ENCODE measurements at places on chromosomes 4 and X.

GRCh38 chrX:110044346-110045249 lies 41.7 kb downstream of the TMEM164 start:
- DNase-seq: no peak

- DNase-seq: no peak
Observed at GRCh38 chrX:27706526-27706925, 101.3 kb upstream of the MAGEB10 start.

- no peak for DNase-seq
Observed at GRCh38 chr4:25524663-25525062, 131.0 kb upstream of the SLC34A2 start.

DNA sequence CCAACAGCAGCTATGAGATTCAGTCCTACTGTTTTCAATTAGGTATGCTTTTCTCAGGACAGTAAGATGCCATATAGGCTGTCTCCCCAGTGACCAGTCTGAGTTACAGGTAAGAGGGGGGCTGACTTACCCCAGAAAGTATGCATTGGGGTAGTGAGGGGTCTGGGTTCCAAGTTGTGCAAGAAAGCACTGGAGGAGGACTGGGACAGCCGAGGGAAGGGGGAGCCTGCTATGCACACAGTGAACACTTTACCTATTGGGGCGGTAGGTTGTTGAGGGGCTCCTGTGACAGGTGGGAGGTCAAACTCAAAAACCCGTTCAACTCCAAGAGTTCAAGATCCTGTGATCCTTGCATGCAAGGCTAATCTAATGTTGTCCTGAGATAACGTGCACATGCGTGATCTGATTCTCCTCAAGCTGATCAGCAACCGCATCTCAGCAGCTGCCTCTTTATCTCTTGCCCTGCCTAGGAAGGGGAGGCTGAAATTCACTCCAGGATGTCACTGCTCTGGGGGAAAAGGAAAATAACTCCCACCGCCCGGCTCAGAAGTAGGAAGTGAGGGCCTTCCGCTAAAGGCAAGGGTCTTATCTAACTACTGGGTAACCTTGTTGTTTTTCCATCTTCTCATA lies 108.8 kb upstream of the KIT start:
- DNase-seq: no peak

DNA sequence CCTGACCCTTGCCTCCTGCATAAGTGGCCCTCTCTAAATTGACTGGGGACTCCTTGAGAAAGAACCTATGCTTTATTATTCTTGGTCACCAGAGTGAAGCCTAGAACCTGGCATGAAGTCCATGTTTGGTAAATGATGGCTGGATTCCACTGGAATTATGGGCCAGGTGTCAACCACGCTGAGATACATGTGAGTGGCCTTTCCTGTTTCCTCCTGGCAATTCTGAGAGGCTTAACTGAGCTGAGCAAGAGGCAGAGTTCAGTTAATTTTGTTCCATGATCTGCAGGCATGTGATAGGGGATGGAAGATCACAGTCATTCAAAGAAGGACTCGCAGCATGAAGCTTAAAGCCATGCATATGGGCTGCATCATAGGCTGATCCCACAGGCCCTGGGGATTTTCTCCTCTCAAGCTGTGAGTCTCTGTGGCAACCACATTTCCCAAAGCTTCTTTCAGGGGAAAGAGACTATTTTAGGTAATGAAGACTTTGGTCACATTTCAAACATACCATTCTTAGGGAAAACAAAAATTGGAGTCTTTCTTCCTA lies 69.4 kb upstream of the CLNK start:
- no peak for DNase-seq

DNA sequence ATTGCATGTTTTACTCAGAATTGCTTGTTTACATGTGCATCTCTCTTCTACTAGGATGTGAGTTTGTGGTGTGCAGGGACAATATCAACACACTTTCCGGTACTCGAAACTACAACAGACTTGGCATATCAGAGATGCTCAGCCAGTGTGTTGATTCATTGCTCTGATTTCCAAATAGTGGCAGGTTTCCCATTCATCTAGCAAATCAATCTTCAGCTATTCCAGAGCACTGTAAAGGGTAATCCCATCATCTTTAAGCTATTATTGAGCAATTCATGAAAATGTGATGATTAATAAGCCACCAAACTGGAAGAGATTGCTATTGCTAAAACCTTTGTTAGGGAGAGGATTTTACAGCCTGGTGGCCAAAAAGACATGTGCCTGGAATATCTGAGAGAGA lies 574.2 kb upstream of the CPEB2 start:
- DNase-seq: no peak

- DNase-seq: no peak
Observed at GRCh38 chr4:24279911-24280375, 304.4 kb downstream of the DHX15 start.

- no peak for DNase-seq
Observed at GRCh38 chrX:70025464-70025863, 24.3 kb downstream of the AWAT2 start.

DNA sequence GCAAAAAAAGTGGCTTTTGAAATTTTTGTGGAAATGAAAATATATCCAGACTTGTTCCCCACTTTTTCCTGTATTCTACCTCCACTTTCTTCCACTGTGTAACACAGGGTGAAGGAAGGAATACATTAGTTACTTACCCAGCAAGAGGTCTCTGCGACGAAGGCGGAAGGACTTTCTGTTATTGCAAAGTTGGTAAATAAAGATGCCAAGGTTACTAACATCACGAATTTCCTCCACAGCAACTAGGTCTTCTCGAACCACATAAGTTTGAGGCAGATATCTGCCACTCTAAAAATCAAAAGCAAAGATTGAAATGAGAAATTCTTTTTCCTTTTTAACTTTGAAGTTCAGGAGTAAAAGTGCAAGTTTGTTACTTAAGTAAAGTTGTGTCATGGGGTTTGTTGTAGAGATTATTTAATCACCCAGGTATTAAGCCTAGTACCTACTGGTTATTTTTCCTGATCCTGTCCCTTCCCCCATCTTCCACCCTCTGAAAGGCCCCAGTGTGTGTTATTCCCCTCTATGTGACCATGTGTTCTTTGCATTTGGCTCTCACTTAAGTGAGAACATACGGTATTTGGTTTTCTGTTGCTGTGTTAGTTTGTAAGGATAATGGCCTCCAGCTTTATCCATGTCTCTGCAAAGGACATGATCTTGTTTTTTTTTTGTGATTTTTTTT lies 5.8 kb downstream of the ITM2A start:
- no peak for DNase-seq

- DNase-seq: no peak
Observed at GRCh38 chr4:2689825-2690700, 66.1 kb downstream of the TNIP2 start.

GRCh38 chr4:88514557-88515511 lies 8.7 kb downstream of the PYURF start:
- no peak for DNase-seq

Measured in activated CD4-positive, alpha-beta T cell treated with anti-CD3 and anti-CD28 coated beads, Interleukin-2, amount 50 U/mL, for 4 hours (primary cell).